ENCODE measurements at places on chromosomes 3 and 15.

DNA sequence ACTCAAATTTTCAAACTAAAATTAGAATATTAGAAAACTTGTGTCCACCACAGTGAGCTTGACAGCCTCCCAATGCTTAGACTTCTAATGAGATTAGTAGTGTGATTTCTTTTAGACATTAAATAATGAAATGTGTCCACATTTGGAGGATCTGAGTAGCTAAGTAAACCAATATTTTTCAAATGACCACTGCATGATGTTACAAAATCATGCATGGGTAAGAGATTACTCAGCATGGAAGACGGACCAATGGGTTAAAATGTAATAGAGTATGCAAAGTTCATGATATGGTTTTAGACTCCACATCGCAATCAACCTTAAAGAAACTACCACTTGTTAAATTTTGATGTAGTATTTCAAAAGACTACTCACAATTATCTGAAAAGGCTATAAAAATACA, 130.6 kb downstream of the IMPG2 start:
- no peak for DNase-seq

DNA sequence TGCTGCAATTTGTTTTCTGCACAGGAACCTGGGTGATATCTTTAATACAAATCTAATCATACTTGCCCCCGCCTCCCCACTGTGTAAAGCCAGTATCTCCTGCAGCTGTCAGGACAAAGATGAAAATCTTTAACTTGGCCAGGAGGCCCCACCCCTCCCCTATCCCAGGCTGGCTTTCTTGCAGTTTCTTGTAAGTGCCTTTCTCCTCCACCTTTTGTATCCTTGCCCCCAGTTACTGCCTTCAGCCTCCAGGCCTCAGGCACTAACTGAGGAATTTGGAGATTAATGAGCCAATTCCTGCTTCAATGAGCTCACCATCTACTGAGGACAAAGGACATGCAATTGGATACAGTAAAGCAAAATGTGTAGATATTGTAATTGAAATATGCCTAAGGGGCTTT, 6.5 kb downstream of the GCSAM start:
- no peak for DNase-seq

DNA sequence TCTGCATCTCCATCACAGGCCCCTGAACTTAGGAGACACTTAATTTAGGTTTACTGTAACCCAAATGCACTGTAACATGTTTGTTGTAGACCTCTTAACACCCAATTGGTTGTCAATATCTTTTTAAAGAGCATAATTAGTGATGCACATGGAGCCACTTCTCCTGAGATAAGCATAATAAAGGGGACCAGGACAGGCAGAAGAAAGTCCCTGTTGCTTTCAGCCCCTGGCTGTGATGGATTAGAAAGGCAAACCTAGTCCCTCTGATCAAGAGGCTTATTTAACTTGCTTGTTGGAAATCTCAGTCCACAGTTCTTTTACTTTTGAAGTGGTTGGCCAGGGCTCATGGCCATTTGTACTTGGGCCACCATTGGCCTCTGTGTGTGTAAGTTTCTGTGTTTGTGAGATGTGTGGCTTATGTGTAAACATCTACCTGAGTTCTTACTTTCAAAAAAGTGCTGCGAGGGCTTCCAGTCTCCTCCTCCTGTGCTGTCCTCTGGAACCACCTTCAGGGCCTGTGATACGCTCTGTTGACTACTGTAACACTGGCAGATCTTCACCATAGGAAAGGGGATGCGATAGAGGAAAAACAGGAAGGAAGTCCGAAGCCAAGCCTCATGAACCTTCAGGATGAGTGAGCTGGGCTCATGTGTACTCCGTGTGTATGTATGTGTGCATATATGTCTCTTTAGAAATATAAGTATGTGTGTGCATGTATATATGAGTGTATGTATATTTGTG, 136.2 kb downstream of the EPHB1 start:
- DNase-seq, result no peak

DNA sequence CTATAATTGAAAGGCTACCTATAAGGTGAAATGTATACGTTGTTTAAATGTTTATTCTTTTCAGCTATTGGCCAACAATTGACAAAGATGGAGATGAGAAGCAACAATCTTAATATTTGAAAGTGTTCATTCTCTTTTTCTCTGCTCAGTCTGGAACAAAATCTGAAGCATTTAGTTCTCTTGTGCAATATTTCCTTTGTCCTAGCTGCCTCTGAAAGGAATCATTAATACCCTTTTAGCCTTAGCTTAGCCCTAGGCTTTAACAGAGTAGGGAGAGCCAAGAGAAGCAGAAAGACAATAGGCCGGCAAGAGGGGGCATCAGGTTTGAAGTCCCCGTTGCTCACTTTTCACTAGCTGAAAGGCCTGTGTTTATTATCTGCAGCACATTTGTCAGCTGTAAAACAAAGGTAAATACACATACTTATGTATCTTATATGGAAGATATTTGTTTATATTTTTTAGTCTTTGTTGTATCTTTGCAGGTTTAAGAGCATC, 422.5 kb upstream of the SEMA6D start:
- no peak for DNase-seq

- DNase-seq, result no peak
These were observed 229.9 kb downstream of the NR2F2 start for GRCh38 chr15:96560246-96560895.

DNA sequence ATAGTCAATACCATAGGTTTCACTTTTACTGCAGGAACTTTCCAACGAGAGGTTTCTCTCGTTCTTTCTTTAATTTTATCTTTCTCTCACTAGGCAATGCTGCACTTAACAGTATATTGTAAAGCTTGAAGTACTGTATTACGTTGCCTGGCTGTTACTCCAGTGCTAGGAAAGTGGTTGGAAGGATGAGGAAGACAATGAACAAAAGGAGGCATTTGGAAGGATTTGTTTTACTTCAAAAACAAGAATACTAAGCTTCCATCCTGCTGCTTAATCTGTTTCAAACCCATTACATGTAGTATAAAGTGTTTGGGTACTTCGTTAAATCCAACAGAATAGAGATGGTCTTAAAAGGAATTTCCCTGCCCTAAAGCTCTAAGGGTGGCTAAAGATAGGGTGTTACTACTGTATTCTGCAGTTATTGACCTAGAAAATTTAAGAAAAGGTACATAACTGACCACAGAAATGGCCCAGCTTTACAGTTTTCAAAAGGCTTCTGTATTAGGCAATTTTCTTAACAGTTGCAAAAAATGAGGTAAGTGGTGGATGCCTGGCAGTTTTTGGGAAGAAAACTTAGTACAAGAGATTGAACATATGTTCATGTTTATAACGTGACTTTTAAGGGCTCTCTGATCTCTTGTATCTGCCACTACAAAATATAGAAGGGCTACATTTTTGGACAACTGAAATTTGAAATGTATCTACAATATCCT, 785 bp upstream of the IFT57 start:
- no peak for DNase-seq

DNA sequence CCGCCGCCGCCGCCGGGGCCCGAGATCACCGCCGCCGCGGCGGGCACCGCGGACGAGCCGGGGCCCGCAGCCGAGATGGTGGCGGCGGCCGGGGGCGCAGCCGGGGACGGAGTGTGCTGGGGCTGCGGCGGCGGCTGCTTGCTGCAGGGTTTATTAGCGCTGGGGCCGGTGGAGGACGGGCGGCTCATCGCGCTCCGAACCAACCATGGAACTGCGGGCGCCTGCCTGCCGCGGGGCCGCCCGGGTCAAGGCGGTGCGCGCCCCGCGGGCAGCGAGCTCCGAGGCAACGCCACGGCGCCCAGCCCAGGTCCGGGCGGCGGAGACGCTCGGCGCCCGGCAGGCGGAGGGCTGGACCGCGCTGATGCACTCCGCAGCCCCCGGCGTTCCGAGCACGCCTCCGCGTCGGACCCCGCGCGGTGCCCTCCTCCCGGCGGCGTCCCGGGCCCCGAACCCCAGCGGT, 277 bp downstream of the SIAH2 start:
- DNase-seq, result no peak

- no peak for DNase-seq
These were observed 144.1 kb downstream of the FILIP1L start for GRCh38 chr3:99970198-99970597.

GRCh38 chr15:72939514-72940228, 112.6 kb upstream of the NEO1 start:
- no peak for DNase-seq

GRCh38 chr15:75723847-75724660, 11.4 kb upstream of the CSPG4 start:
- no peak for DNase-seq

GRCh38 chr15:78810003-78810361, 1.3 kb downstream of the ADAMTS7 start:
- no peak for DNase-seq

- no peak for DNase-seq
These were observed 64.8 kb downstream of the RFTN1 start for GRCh38 chr3:16448639-16449070.

- DNase-seq, result no peak
These were observed 25.6 kb downstream of the DCUN1D1 start for GRCh38 chr3:182954553-182955235.

DNA sequence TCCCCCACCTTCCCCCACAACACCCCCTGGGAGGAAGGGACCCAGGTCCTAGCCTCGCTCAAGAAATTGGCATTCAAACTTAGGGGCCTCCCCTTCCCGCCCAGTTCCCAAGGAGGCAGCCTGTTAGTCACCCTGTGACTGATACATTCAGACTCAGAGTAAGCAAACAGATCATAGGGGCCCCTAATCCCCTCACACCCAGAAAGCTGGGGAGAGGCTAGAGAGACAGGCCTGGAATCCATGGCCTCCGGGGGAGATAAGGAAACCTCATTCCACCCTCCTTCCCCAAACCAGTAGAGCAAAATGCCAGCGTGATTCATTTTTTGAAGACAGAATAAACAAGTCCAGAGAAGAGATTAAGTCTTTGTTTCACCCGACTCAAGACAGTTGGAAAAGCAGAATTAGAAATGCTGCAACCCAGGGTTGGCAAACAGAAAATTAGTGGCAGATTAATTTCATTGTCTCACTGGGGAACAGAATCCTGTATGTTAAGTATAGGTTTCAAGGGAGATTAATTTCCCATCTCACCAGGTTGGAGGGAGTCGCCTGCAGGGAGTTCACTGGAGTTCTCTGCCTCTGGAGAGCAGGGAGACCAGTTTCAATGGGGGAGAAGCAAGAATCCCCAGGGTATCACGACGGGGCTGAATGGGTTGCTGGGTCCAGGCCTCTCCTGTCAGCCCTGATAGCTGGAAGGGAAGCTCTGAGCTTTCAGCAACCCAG, 268.3 kb downstream of the UACA start:
- DNase-seq, result no peak

GRCh38 chr3:22734756-22735155, 468.4 kb upstream of the UBE2E2 start:
- no peak for DNase-seq

- no peak for DNase-seq
These were observed 28.8 kb downstream of the RBP2 start for GRCh38 chr3:139447486-139447885.

GRCh38 chr15:67019884-67020520, 45.4 kb upstream of the SMAD3 start:
- DNase-seq, result no peak

GRCh38 chr3:7787871-7788828, 713.5 kb upstream of the LMCD1 start:
- DNase-seq, result no peak

DNA sequence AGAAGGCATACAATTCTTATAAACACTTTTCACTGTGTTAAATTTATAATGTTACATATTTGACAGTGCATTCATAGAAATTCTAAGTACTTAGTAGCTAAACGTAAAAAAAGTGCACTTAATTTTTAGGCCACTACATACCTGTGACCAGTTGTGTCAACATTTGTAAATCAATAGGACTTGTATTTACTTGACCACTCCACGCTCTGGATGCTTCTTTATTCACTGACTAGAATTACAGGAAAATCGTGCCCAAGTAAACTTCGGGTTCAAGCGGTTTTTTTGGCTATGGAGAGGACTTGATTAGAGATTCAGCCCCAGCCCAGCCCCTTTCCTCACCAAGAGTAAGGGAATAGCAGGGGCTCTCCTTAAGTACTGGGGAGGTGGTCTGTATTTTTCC, 21.8 kb downstream of the WDR53 start:
- DNase-seq, result no peak

Measured in NCI-H1092 (cell line).